ENCODE measurements at places on chromosomes 1 and 21.

- DNase-seq, result no peak
These were observed 304.9 kb upstream of the DUSP10 start for GRCh38 chr1:222046684-222047263.

GRCh38 chr1:211326140-211326527 is 499 bp upstream of the TRAF5 start:
- DNase-seq, result no peak

GRCh38 chr1:15195420-15196052 is 42.0 kb downstream of the TMEM51 start:
- DNase-seq, result no peak

GRCh38 chr1:96992871-96993270 is 271.3 kb downstream of the PTBP2 start:
- no peak for DNase-seq

DNA sequence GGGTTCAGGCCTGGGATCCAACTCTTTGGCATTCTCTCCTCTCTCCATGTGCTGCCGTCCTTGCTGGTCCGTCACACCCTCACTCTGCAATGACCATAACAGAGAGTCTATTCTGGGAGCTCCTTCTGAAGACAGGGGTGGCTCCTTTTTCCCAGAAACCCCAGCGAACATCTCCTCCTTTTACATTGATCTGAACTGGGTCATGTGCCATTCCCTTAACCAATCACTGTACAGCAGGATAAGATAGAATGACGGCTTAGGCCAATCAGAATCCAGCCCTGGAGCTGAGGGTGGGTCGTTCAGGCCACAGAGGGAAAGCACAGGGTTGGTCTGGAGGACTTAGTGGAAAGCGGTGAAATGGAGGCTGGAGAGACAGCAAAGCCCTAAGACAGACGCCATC is 740.1 kb downstream of the MATN1 start:
- no peak for DNase-seq

DNA sequence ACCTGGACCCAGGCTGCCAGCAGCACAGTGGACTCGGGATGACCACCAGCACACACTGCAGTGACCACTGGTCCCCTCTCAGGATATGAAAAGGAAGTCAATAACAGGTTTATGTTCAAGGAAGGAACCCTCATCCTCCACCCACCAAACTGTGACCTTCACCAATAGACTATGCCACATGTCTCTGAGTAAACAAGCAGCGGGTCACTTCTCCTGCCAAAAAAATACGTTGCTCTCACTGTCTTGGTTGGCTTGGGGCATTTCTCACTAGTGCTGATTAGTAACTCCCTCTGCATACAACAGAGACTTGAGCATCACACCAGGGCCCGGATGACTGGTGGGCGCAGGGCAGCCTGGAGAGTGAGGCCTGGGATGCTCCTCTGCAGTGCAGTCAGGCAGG is 25.9 kb downstream of the PARP1 start:
- DNase-seq, result no peak

DNA sequence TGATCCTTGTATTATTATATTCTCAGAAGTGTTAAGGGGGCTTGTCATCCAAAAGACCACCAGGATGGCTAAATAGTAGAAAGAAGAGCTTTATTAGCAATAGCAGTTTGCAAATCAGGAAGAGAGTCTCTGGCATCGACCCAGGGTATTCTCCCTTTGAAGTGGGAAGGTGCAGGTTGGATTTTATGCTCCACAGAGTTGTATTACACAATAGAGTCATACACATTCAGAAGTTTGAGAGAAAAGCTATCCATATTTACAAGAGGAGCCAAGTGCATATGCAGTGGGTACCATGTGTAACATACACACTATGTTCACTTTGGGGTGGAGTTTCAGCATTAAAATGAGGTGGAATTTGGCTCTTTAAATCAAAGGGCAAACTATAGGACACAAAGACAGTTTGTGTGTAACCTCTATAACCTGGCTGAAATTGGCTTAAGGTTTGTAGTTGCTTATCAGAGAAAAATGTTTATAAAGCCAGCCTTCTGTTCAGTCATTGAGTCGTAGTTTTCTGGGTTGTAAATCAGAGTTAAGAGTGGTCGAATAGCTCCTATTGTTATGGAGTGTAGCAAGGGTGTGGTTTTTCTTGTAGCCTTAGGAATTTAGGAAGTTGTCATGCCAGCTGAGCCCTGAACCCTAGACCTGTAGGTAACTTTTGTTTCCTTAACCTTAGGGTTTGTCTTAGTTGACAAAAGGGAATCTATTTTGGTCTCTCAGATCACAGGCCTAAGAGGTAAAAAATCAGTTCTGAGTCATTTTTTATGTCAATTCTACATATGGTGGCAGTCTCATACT is 125.3 kb downstream of the DNM3 start:
- no peak for DNase-seq

DNA sequence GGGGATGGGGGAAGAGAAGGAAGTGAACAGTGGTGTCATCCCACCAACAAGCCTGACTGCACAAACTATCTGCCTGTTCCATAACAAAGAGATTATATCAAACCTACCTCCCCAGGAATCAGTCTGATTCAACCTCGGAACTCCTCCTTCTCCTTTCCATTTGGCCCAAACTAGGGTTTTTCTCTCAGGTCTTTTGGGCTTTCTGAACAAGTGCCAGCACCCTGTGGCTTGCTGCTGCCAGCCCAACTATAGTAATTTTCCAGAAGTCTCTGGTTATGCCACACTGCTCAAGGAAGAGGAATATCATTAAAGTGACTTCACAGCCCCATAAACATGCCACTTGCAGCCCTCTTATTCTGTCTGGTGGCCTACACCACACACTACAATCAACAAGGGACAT is 70.5 kb downstream of the RGS7 start:
- no peak for DNase-seq

- DNase-seq, result no peak
These were observed 33.0 kb downstream of the CDK18 start for GRCh38 chr1:205537386-205538018.

DNA sequence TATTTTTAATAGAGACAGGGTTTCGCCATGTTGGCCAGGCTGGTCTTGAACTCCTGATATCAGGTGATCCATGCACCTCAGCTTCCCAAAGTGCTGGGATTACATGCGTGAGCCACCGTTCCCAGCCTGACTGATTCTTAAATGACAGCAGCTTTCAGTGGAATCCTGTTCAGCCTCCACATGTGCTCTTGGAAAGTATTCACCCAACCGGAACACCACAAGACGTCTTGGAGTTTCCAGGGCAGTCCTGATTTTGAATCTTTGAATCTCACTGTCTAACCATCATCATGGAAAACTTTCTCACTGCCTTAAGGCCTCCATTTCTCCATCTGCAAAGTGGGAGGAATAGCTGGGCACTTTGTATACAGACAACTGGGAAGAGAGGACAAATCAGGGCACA is 58.1 kb upstream of the ITPKB start:
- no peak for DNase-seq

All from NCI-H1048 (cell line).